ENCODE measurements at places on chromosomes 3 and 15. TPM values are rescaled to one million over a fixed set of nuclear protein-coding genes. Genes with fewer than 3 reads are reported as not detected.

- no peak for DNase-seq
Observed at GRCh38 chr3:78957456-78957855, 810.3 kb downstream of the ROBO1 start.

ENTPD3 gene
- 0.12 TPM for total RNA-seq

DNA sequence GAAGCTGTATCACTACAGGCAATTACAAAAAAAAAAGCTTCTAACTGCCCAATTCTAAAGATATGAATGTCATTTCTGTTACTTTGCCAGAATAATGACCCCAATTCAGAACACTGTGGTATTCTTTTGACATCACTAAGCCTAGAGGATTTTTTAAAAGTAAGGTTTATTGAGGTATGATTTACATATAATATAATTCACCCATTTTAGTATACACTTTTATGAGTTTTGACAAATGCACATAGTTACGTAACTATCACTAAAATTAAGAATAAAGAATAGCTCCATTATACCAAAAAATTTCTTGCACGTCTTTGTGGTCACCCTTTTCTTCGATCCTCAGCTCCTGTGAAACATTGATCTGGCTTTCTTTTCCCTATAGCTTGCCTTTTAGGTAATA lies 74.0 kb upstream of the PLSCR5 start:
- no peak for DNase-seq

EFHB gene
- total RNA-seq = not detected

DNA sequence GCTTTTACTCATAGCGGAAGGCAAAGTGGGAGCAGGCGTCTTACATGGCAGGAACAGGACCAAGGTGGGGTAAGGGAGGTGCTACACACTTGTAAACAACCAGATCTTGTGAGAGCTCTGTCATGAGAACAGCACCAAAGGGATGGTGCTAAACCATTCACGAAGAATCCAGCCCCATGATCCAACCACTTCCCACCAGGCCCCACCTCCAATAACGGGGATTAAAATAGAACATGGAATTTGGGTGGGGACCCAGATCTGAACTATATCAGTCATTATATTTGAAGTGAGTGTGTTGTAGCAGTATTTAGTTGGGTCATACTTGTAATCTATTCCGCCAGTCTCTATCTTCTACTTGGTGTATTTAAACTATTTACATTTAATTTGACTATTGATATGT lies 190.9 kb downstream of the RPLP1 start:
- DNase-seq = no peak

DNA sequence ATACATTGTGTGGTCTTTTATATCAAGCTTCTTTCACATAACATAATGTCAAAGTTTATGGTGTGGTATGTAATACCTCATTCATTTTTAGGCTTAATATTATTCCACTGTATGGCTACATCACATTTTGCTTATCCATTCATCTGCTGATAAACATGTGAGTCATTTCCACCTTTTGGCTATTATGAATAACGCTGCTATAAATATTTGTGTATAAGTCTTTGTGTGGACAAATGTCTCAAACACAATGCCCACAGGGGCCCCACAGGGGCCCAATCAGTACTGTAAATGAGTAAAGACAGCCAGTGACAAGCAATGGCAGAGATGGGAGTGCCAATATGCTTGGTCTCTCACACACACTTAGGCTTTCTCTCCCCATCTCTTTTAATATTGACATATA lies 54.2 kb downstream of the PIK3R4 start:
- DNase-seq = no peak

STRA6 gene
- not detected for total RNA-seq
